ENCODE measurements at places on chromosomes 2 and 18.

GRCh38 chr2:151766437-151767153, 32.3 kb upstream of the NEB start:
- no peak for DNase-seq

DNA sequence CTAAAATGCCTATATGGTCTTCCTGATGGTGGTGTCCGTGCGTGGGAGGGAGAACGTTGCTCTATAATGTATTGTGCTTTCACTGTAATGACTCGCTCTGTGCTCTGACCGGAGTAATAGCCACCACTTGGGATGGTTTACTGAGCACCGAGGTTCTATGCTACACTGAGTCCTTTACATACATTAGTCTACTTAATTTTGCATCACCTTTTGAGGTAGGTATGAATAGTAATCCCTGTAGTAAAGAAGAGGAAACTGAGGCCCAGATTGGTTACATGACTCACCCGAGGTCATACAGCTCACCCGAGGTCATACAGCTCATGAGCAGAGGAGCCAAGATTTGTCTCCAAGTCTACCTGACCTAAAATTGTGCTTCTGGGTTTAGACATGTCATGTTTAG, 79.5 kb downstream of the ARMC9 start:
- no peak for DNase-seq

DNA sequence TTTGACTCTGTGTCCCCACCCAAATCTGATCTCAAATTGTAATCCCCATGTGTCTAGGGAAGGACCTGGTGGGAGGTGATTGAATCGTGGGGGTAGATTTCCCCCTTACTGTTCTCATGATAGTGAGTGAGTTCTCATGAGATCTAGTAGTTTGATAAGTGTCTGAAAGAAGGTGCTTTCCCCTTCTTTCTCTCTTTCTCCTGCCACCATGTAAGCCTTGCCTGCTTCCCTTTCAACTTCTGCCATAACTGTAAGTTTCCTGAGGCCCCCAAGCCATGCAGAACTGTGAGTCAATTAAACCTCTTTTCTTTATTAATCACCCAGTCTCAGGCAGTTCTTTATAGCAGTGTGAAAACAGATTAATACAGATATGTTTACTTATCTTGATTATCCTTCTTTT, 266.5 kb upstream of the GYPC start:
- no peak for DNase-seq

DNA sequence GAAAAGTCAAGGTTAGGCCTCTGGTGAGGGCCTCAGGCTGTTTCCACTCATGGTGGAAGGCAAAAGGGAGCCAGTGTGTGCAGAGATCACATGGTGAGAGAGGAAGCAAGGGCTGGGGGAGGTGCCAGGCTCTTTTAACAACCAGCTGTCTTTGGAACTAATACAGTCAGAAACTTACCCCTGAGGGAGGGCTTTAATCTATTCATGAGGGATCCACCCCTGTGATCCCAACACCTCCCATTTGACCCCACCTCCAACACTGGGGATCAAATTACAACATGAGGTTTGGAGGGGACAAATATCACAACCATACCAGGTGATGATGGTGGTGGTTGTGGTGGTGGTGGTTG, 10.9 kb downstream of the POLI start:
- no peak for DNase-seq

GRCh38 chr2:205650450-205650849, 31.9 kb upstream of the NRP2 start:
- DNase-seq = no peak

DNA sequence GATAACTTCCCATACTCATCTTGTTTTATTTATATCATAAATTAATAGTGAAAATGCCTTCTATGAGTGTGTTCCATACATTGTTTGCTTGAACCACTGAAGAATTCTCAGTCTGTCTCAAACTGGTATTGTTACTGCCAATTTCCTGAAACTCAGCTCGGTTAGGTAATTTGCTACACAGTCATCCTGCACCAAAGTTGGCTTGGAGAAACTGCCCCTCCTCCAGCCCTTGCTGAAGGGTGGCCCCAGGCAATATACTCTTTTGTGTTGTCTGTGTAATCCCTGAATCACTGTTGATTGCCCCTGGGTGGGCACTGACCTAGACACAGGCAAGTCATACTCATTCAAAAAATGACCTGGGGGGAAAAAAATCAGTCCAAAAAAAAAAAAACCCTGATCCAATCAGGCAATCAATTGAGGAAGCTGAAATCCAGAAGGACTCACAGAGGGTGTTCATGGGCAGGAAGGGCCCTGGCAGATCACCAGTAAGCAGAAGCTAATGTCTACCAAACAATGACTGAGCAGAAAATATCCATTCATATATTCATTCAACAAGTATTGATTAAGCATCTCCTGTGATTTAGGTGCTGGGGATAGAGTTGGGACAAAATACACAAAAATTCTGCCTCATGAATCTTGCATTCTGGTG, 3.8 kb upstream of the SESTD1 start:
- DNase-seq = no peak

DNA sequence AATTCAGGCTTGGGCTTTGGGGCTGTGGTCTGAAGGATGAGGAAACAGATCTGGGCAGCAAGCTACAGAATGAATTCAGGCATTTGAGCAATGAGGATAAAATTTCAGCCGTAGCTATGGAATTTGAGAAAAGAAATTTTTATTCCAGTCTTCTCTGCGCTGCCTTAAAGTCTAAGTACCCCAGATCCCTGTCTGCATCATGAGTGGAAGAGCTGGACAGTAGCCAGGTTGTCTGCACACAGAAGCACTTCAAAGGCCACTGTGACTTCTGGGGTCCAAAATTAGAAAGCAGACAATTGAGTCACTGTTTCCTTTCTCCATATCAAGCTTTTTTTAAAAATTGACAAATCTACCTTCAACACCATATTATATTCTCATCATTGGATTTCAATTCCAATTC, 787.6 kb upstream of the GCFC2 start:
- DNase-seq = no peak

GRCh38 chr2:143284087-143284675, 155.0 kb downstream of the ARHGAP15 start:
- DNase-seq = no peak

DNA sequence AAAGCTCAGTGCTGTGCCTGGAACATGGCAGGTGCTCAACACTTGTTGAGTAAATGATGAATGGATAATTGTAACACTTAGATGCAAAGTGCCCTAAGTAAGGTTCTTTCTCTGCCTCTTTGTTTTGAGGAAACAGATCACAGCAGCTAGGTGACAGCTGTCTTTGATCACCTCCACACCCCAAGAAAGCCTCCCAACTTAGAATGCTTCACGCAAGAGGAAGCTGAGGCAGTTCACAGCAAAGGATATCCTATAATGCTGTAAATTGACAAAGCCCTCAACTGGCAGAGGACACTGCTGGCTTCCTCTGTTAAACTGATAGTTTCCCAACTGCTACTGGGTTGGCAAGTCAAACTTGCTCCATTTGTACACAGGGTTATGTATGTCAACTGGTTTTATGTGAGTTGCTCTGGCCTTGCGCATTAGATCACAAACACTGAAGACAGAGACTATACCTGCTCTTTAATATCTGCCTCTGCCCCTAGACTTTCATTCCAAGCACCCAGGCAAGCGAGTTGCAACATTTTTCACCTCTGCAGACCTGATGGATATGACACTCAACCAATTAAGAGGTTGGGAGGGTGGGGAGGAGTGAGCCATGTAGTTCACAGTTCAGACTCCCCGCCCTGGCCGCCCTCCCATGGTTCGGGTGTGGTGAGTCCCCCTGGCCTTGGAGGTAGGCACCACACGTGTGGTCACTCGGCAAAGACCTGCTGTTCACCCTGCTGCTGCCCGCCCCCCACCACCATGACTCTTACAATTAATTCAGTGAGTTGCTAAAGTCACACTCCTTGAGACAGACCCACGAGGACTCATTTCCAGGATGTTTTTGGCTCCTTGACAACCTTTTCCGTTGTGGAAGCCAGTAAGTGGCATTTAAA, 4.8 kb upstream of the MALL start:
- no peak for DNase-seq

GRCh38 chr2:222743251-222743812, 71.9 kb downstream of the MOGAT1 start:
- DNase-seq = no peak

GRCh38 chr2:126719191-126719832, 63.4 kb downstream of the GYPC start:
- no peak for DNase-seq

GRCh38 chr2:9578467-9579235, 23.0 kb upstream of the ADAM17 start:
- DNase-seq = no peak

GRCh38 chr2:182503886-182504285, 77.0 kb upstream of the PDE1A start:
- no peak for DNase-seq

DNA sequence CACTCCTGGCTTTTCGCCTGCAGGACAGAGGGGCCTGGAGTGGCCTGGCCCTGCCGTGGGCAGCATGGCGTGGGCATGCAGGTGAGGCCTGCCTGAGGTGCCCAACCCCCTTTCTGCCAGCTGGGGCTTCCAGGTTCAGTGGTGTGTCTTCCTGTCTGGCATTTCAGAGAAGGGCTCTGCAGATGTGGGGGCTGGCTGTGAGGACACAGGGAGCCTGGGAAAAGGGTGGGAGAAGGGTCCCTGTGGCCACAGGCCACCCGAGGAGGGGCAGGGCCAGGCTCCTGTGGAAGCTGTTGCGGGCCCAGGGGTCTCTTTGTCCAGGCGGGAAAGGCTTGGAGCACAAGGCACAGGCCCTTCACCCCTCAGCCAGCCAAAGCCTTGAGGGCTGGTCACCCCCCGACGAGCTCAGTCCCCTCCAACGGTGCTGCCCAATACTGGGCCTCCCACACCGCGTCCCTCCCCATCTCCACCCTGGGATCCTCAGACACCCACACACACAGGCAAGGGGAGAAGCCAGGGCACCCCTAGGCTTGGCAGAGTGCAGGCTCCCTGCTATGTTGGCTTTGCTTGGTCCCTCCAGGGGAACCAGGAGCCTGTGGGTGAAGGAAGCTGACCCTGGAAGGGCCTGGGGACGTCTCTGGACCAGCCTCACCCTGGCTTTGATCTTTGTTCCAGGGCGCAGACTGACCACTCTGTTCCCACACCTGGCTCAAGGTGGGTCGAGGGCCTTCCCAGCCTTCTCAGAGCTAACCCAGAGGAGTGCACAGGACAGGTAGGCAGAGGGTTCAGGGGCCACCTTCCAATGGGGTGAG, 3.7 kb upstream of the AQP12A start:
- DNase-seq = no peak

DNA sequence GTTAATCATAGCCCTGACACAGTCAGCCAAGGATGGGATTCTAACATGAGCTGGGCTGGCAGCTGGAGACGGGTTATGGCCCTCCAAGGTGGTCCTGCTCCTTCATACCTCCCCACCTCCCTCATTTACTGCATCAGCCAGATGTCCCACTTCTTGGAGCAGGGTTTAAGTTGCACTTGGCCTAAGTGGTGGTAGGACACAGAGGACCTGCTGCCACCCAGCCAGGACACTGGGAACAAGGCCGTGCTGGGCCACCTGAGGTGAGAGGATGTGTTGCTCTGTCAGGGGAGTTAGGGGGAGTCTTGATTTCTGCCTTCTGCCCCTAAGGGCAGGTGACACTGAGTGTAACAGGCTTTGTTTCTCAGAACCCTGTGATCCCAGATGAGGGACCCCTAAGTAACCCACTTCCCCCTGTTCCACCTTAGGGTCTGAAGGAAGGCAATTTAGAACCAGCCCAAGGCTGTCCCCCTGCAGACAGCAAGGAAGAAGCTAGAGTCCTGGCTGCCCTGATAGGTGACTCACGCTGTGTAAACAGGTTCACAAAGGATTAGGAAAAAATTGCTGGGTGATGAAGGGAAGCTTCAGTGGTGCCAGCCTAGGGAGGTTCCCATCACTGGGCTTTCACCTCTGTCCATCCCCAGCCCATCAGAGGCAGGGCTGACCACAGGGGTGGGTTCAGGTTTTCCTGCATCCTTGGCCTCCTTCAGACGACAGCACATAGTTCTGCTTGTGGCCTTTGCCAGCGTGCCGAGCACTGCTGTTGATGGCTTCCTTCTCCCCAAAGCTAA, 114.3 kb upstream of the MCFD2 start:
- no peak for DNase-seq

- DNase-seq = no peak
Observed at GRCh38 chr18:67597759-67598158, 81.2 kb upstream of the DSEL start.

- no peak for DNase-seq
Observed at GRCh38 chr2:96867756-96868554, 1.9 kb downstream of the SEMA4C start.
